ENCODE measurements at places on chromosomes 13 and 19.

DNA sequence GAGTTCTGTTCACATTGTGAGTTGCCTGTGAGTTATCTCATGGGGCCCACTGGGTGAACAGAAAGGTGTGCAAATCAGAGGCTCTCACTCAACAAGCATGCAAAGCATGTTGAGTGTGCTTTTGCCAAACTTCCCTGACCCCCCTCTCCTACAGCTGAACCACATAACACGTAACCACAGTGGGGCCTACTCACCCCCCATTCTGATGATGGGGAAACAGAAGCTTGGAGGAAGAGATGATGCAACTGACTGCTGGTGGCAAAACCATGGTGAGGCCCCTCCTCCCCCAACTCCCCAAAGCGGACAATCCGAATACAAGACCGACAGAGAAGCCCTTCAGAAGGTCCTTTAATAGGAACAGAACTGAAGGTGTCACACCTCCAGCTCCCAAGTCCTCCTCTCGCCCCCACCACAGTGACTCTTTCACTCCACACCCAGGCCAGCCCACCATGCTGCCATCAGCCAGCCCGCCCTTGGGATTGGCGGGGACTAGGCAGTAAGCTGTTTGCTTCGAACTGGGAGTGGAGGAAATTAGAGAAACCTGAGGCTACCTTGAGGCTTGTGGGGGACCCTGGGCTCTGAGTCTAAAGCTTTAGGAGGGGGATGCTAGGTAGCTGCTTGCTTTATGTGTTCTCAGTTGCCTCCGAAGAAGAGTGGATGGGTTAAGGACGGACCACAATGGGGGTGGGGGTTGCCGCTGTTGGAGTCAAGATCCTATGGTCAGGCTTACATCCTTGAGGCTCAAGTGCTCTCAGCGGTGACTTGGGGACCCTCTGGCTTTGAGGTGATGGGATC lies 3.8 kb downstream of the ZNF784 start:
- DNase-seq: no peak

GRCh38 chr19:54955376-54955775 lies 8.0 kb upstream of the NLRP7 start:
- DNase-seq: peak; percentile 18

DNA sequence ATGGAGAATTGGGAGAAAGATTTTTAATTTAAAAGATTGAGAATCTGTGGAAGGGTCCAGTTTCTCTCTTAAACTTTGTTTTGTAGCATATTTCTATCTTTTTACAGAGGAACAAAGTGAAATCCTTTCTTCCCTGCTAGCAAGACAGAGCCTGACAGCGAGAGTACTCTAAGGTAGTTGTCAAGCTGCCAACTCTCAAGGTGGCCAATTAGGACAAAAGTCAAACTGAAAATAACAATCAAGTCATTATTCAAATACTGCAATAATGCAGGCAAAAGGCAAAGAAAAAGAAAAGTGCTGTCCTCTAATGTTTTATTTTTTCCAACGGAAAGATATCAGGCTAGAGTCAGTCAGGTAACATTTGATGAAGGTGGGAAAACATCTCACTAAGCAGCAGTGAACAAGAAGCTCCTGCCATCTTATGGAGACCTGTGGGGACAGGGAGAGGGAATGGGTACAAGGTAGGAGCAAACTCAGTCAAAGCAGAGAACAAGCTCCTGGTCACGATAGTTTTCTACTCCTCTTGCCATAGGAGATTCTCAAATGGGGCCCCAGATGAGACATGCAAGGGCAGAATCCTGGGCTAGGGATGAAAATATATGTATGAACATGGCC lies 801.9 kb upstream of the SLITRK1 start:
- DNase-seq: no peak

- no peak for DNase-seq
Measured at GRCh38 chr13:50396001-50396400, 380.8 kb downstream of the KCNRG start.

DNA sequence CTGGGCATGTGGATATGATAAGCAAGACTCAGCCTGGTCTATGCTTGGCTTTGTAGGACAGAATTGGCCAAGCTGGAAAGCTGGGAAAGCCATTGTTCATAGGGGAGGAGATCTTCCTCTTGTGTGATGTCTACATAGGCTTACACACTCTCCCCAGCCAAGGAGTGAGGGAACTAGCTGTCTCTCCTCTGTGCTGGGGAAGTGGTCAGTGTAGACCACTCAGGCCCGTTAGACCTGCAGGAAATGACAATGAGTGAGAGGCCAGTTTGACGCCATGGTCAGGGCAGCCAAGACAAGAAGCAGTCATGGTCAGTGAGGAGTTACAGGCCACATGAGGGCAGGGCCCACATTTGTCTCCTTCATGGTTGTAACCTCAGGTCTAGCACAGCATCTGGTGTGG lies 159.1 kb upstream of the KL start:
- DNase-seq: no peak

GRCh38 chr19:58277748-58278540 lies 811 bp upstream of the ZNF8 start:
- no peak for DNase-seq

GRCh38 chr19:17235971-17236777 lies 9.5 kb downstream of the NR2F6 start:
- peak; percentile 60 for DNase-seq

GRCh38 chr13:82467626-82468025 lies 1414.6 kb downstream of the SLITRK1 start:
- DNase-seq: no peak

GRCh38 chr13:113926951-113927660 lies 46.8 kb downstream of the C13orf46 start:
- peak; percentile 42 for DNase-seq

GRCh38 chr13:48478391-48478790 lies 54.5 kb downstream of the RCBTB2 start:
- peak; percentile 48 for DNase-seq

Measured in RPMI7951 (cell line).